H9 (cell line): ENCODE measurements at places on chromosomes 16 and 17. TPM values are rescaled to one million over a fixed set of nuclear protein-coding genes. Genes with fewer than 3 reads are reported as not detected.

The MYH13 gene
- total RNA-seq = not detected in 2 replicates

The CES4A gene
- 1.8 and 1.9 TPM in 2 replicates for total RNA-seq

The TERB1 gene
- total RNA-seq = not detected in 2 replicates

The TEX19 gene
- 1.4 and 1.5 TPM in 2 replicates for total RNA-seq

GRCh38 chr17:14101976-14102375 is 32.7 kb downstream of the COX10 start:
- no peak overlapping the region for H3K27ac ChIP-seq
- H3K4me1 ChIP-seq = no peaks in the 10 kb centered on the region
- no peak overlapping the region for H3K4me3 ChIP-seq
- no peak for DNase-seq
- no peaks in the 10 kb centered on the region for H3K27me3 ChIP-seq
- H3K36me3 ChIP-seq = no peaks in the 10 kb centered on the region

- H3K36me3 ChIP-seq = no peaks in the 10 kb centered on the region
- peak overlapping the region; percentile 21; the same call in 1 of the 3 replicates for H3K4me3 ChIP-seq
- no peak for DNase-seq
- H3K27ac ChIP-seq = no peak overlapping the region
- no peaks in the 10 kb centered on the region; the same call in 1 of the 2 replicates for H3K4me1 ChIP-seq
These were observed 66.7 kb downstream of the COX10 start for GRCh38 chr17:14135906-14136590.

- DNase-seq = peak; percentile 93
- no peaks in the 10 kb centered on the region for H3K4me1 ChIP-seq
- no peak overlapping the region for H3K27ac ChIP-seq
- H3K27me3 ChIP-seq = no peaks in the 10 kb centered on the region
- no peak overlapping the region for H3K4me3 ChIP-seq
These were observed 30.6 kb downstream of the RPTOR start for GRCh38 chr17:80575057-80575875.

- no peak overlapping the region for H3K4me3 ChIP-seq
- H3K4me1 ChIP-seq = no peaks in the 10 kb centered on the region
- no peak overlapping the region for H3K27ac ChIP-seq
- DNase-seq = no peak
- no peaks in the 10 kb centered on the region for H3K27me3 ChIP-seq
These were observed 81.3 kb upstream of the ZNF469 start for GRCh38 chr16:88301431-88301830.

DNA sequence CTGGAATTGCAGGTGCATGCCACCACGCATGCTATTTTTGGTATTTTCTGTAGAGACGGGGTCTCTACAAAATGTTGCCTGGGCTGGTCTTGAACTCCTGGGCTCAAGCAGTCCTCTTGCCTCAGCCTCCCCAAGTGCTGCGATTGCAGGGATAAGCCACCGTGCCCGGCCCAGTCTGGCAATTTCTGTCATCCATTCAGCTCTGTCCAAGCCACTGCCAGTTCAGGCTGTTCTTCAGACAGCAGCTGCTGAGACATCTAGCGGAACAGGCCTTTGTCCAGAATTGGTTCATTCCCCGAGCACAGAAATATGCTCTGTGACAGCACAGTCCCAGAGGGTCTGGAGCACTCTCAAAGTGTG is 5.4 kb downstream of the SLC47A1 start:
- no peak for DNase-seq
- peaks cover 8% of the 10 kb centered on the region; the same call in 1 of the 2 replicates for H3K27me3 ChIP-seq
- H3K27ac ChIP-seq = no peak overlapping the region
- no peaks in the 10 kb centered on the region for H3K36me3 ChIP-seq
- H3K4me1 ChIP-seq = no peaks in the 10 kb centered on the region
- no peak overlapping the region for H3K4me3 ChIP-seq

GRCh38 chr17:40182606-40183005 is 5.3 kb downstream of the RAPGEFL1 start:
- H3K4me3 ChIP-seq = no peak overlapping the region
- no peak overlapping the region for H3K27ac ChIP-seq
- no peaks in the 10 kb centered on the region for H3K27me3 ChIP-seq
- DNase-seq = no peak
- no peaks in the 10 kb centered on the region for H3K4me1 ChIP-seq

- no peak for DNase-seq
- no peak overlapping the region for H3K27ac ChIP-seq
- no peaks in the 10 kb centered on the region for H3K4me1 ChIP-seq
- peak overlapping the region; percentile 84; the same call in 2 of the 3 replicates for H3K4me3 ChIP-seq
- no peaks in the 10 kb centered on the region for H3K36me3 ChIP-seq
These were observed 1.2 kb upstream of the ZNF652 start for GRCh38 chr17:49363251-49363650.

- no peak overlapping the region for H3K4me3 ChIP-seq
- no peaks in the 10 kb centered on the region for H3K4me1 ChIP-seq
- no peak overlapping the region for H3K27ac ChIP-seq
These were observed 3.4 kb upstream of the ABCC11 start for GRCh38 chr16:48250520-48251278.

DNA sequence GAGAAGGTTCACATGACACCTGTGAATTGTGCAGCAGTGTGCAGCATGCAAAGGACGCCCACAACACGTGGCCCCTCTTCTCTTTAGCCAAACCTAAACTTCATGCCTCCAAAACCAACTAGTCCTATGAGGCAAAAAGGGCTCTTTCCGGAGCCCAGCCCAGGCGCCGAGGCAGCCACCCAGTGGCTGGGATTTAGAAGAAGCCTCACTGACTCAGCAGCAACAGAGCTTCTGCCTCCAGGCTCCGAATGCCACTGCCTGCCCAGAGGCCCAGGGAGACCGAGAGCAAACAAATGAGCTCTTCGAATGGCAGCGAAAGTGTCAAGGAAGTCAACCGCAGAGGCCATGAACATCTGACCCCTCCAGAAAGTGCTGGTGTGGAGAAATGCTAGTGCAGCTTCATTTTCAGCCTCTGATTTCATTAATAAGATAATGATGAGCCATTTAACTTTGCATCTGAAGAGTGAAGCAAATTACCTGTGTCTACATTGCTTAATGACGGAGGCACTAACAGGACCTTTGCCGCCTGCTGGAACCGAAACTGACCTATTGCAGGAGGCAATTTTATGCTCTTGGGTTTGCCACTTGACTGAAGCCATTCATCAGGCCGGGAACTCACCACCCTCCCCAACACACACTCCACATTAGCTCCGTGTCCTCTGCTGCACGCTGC is 157.7 kb upstream of the RPL38 start:
- no peak overlapping the region for H3K27ac ChIP-seq
- H3K27me3 ChIP-seq = no peaks in the 10 kb centered on the region
- H3K4me3 ChIP-seq = no peak overlapping the region
- no peaks in the 10 kb centered on the region for H3K4me1 ChIP-seq
- peak; percentile 59 for DNase-seq

DNA sequence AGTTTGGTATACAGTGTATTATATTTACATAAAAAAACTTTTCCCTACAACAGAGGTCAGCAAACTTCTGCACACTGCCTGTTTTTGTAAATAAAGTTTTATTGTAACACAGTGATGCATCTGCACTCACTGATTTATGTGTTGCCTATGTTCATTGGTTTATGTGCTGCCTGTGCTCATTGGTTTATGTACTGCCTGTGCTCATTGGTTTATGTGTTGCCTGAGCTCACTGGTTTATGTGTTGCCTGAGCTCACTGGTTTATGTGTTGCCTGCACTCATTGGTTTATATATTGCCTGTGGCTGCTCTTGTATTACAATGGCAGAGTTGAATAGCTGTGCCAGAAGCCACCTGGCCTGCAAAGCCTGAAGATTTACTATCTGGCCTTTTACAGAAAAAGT is 81.6 kb downstream of the MYH11 start:
- H3K27ac ChIP-seq = no peak overlapping the region
- H3K4me1 ChIP-seq = no peaks in the 10 kb centered on the region
- H3K27me3 ChIP-seq = no peaks in the 10 kb centered on the region
- no peaks in the 10 kb centered on the region for H3K36me3 ChIP-seq
- DNase-seq = no peak
- no peak overlapping the region for H3K4me3 ChIP-seq

DNA sequence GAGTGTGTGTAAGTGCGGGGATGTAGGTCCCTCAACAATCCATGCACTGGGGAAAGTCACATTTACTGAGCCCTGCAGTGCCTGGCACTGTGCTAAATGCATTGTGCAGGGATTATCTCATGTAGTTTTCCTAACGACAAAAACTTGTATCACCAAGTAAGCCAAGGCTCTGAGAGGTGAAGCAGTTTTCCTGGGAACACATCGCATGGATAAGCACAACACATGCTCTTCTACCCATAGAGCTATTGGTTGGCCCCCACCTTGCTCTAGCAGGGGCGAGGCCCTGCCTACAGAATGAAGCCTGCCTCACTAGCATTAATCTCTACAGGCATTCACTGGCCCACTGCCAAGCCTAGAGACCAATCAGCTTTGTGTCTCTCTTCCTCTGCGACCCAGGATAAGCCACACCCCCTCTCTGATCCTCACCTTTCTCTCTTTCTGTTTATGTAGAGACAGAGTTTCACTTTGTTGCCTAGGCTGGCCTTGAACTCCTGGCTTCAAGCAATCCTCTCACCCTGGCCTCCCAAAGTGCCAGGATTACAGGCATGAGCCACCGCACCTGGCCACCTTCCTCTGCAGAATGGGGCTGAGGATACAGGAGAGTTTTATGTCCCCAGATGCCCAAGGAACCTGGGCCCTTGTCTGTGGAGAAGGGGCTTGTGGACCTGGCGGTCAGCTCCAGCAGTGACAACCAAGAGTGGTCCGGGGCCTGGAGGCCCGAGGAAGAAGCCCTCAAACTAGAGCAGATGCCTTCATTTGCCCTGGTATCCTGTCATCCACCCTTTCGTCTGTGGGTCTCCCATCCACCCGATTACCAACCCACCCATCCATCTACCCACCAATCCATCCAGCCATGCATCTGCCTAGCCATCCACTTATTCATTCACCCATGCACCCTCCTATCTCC is 12.8 kb downstream of the CDH16 start:
- no peaks in the 10 kb centered on the region for H3K27me3 ChIP-seq
- no peaks in the 10 kb centered on the region for H3K36me3 ChIP-seq
- H3K4me3 ChIP-seq = no peak overlapping the region
- DNase-seq = peak; percentile 80

DNA sequence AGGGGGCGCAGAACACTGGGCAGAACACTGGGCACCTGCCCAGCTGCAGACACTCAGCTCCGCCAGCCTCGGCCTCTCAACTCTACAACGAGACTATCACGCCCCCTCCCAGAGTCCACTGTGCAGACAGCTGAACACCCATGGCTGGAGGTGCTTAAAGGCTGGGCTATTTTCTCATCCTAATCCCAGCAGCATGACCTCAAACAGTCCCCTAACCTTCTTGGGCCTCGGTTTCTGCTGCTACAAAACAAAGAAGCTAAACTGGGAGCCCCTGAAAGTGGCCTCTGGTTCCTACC is 27.7 kb upstream of the ZNF469 start:
- no peak overlapping the region for H3K27ac ChIP-seq
- H3K4me1 ChIP-seq = no peaks in the 10 kb centered on the region
- DNase-seq = no peak
- no peaks in the 10 kb centered on the region for H3K27me3 ChIP-seq
- H3K36me3 ChIP-seq = peaks cover 1% of the 10 kb centered on the region; the same call in 1 of the 2 replicates

GRCh38 chr17:42027961-42028790 is 8.3 kb downstream of the NKIRAS2 start:
- peaks cover 20% of the 10 kb centered on the region for H3K36me3 ChIP-seq
- H3K27ac ChIP-seq = no peak overlapping the region
- H3K4me1 ChIP-seq = no peaks in the 10 kb centered on the region
- no peak overlapping the region; the same call in 1 of the 2 replicates for H3K4me3 ChIP-seq
